RPMI7951 (cell line): ENCODE measurements at places on chromosomes 3 and 15. TPM values are rescaled to one million over a fixed set of nuclear protein-coding genes. Genes with fewer than 3 reads are reported as not detected.
A peak's percentile ranks its signal among the peaks of the same experiment; 100 is the strongest.

MINAR1 gene
- 1.1 and 1.3 TPM in 2 replicates for total RNA-seq

WNT7A gene
- 0.12 TPM in 1 of 2 replicates, not detected in the other for total RNA-seq

RBM5 gene
- total RNA-seq = 81.7 and 108 TPM in 2 replicates

DNA sequence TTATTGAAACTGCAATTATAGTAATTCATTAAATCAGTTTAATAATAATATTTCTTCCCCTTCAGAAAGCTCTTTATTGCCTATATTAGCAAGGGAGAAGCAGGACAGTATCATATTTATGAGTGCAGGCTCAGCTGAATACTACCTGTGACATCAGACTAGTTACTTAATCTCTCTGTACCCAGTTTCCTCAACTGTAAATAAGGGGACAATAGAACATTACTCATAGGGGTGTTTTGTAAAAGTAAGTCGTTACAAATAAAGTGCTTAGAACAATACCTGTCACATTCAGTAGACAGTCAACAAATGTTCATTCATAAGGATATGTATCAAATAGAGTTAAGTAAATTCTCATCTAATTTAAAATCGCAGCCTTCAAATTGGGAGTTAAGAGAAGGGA lies 12.1 kb upstream of the VPS39 start:
- DNase-seq = no peak

DNA sequence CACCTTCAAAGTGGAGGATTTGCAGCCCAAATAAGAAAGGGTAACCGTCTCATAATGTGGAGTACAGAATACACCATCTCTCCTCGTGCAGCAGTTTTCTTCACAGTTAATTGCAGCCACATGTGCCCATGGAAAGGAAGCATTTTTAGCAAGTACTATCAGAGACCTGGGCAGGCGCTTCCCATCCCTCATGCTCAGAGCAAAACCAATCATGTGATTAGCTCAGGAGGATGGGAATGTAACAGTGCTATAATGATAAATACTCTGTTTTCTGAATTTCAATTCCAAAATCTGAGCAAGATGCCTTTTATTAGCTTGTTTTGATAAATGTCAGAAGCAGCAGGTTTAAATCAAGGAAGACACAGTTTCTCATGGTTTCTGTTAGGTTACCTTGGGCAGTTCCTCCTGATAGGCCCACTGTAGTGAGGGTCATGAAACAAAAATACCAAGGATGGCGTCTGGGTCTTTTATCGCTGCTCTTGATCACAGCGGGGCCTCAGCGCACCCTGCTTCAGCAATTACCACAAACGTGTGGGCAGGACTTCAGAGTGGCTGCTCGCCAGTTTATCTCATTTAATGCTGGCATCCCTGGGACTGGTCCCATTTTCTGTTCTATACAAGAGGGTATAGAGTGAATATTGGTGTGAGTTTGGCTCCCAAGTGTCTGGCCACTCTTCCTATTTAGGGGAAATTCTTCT lies 92.6 kb upstream of the VGLL4 start:
- no peak for DNase-seq

GRCh38 chr3:25454005-25454927 lies 26.2 kb downstream of the RARB start:
- DNase-seq = peak; percentile 82

GRCh38 chr3:152281133-152281713 lies 12.5 kb downstream of the MBNL1 start:
- DNase-seq = peak; percentile 39
